Omental fat pad (tissue), 4 donors: ENCODE measurements at places on chromosomes 2 and 18. TPM values are rescaled to one million over a fixed set of nuclear protein-coding genes. Genes with fewer than 3 reads are reported as not detected.

The MYOM1 gene
- 8.5 TPM for total RNA-seq

The ANKRD12 gene
- 46.1 TPM for total RNA-seq

The SLC20A1 gene
- 299 TPM for total RNA-seq

The RALB gene
- total RNA-seq: 54.9 TPM

The KLF7 gene
- total RNA-seq: 30.9 TPM

The NEMP2 gene
- 6.0 TPM for total RNA-seq

The NR4A2 gene
- total RNA-seq: 178 TPM

The INHBB gene
- 6.7 TPM for total RNA-seq

The ABCG8 gene
- total RNA-seq: not detected

The MARCHF4 gene
- total RNA-seq: not detected

The C2orf80 gene
- total RNA-seq: not detected

The TP53I3 gene
- total RNA-seq: 16.8 TPM

The PPM1G gene
- total RNA-seq: 71.9 TPM

The CFAP65 gene
- not detected for total RNA-seq

The NAT8 gene
- not detected for total RNA-seq
